ENCODE measurements at places on chromosomes 12 and 14.
A peak's percentile ranks its signal among the peaks of the same experiment; 100 is the strongest.

DNA sequence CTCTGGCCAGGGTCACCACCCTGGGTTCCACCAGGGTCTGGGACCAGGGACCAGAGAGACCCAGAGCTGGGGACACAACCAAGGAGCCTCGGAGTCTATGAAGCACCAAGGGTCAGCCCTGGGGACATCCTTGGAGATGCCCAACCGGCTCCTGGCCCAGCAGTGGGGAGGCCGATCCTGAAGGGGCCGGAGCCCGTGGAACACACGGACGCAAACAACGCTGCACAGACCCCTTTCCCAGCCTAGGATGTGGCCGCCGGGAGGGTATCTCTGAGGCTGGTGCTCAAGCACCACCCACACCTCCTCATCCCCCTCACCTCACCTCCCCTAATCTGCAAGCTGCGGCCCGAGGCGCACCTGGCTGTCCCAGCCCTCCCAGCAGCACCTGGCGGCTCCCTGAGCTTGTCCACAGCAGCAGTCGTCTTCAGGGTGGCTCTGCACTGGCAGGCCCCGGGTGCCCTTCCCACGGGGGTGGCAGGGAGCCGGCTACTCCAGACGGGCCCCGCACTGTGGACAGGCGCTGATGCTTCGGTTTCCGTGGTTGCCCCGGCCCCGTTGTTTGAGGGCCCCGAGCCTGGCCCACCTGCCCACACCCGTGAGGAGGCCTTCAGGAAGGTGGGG is 146.8 kb upstream of the C14orf180 start:
- no peak for DNase-seq

- DNase-seq = no peak
Observed at GRCh38 chr12:63816031-63816430, 28.5 kb upstream of the SRGAP1 start.

DNA sequence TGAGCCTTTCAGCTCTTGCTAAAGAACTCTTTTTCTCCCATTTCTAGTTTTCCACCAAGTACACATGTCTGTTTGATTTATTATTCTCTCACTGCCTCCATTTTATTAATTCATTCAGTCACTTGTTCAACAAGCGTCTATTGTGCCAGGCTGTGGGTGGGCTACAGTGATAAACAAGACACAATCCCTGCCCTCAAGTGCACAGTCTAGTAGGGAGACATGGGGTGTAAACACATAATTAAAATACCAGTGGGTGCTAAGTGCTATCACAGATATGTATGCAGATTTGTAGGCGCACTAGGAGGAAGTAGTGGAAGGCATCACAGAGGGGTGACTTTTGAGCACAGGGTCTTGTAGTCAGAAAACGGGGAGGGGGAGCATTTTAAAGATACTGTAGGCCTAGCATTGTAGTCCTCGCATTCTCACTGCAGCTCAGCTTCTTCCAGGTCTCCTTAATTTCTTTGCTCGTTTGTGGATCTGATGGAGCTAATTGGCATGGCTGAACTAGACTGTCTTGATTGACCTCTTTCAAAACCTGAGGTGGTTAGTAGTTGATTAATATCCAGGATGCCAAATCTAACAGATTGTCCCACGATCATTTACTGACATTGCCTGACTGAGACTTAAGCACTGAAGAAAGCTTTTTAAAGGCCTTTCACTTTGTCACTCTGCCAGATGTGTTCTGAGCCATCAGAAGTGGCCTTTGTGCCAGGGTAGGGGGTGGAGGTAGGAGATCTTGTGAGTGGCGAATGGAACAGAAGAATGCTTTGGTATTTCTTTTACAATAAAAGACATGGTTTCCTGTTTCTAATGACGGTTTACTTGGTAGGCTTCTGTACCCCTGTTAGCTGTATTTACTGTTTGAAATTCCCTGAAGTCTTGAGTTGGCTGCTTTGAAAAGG is 116.9 kb downstream of the DIP2B start:
- DNase-seq = no peak

DNA sequence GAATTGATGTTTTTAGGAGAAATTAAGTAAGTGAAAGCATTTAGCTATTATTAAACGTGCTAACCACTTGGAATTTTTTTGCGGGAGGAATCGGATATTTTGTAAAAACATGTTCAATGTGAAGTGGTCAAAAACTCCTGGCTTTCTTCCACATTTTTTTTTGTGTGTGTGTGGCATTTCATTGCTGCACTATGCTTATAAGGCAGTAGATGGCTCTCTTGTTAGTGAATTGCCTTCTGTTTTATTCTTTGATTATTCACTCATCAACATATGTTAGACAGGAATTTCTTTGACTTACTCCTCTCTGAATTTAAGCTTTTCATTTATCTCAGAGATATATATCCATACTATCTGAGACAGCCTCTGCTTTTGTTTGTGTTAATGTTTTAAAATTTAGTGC is 71.3 kb downstream of the DERA start:
- DNase-seq = peak; percentile 78

- peak; percentile 72 for DNase-seq
Observed at GRCh38 chr12:69024413-69024812, 91.4 kb upstream of the CPM start.

DNA sequence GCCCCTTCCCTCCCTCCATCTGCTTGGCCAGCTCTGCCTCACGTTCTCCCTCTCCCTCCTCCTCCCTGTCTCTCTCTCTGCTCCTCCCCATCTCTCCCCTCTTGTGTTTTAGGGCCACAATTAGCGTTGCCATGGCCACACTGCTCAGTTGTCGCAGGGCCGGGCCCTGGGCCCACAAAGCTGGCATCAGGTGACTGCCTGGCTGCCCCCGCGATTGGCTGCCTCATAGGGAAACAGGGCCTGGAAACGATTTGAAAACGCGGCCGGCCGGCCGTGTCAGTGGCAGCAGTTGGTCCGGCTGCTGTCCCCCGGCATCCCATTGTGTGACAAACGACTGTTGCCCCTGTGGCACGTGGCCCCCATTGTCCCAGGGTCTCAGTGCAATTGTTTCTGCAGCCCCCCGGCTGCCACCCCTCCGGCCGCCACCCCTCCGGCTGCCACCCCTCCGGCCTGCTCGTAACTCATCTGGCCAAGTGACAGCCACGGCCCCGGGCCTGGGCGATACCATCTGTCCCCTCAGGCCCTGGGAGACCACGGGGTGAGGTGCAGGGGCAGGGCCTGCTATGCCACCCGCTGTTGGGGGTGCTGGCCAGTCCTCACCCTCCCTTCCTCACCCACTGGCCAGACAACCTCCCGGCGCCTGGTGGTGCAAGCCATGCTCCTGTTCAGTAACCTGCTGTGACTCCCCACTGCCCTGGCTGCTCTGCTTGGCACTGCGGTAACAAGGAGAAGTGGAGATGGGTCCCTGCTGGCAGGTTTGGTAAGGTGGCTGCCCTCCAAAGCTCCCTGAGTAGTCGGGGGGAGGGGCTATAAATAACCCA is 17.4 kb downstream of the FOXN4 start:
- DNase-seq = peak; percentile 35

- no peak for DNase-seq
Observed at GRCh38 chr14:97179573-97179972, 382.4 kb downstream of the VRK1 start.

DNA sequence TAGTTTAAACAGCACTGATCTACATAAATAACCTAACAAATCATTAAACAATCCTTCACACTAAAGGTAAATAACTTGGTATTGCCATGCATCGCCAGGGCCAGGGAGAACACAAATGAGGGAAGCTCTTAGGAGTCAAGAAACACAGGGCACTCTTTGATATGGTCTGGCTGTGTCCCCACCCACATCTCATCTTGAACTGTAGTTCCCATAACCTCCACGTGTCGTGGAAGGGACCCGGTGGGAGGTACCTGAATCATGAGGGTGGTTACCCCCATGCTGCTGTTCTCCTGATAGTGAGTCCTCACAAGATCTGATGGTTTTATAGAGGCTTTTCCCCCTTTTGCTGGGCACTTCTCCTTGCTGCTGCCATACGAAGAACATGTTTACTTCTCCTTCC is 17.3 kb downstream of the TMEM132D start:
- DNase-seq = no peak

DNA sequence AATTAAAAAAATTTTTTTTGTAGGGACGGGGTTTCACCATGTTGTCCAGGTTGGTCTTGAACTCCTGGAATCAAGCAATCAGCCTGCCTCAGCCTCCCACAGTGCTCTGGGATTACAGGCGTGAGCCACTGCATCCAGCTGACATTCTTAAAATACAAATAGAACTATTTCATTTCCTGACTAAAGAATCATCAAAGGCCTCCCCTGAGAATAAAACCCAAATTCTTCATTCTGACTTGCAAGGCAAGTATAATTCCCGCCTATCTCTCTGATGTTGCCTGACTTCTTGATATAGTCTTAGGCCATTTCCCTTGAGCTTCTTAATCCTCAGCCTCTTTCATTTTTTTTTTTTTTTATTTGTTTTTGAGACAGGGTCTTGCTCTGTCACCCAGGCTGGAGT is 4.4 kb upstream of the BICD1 start:
- peak; percentile 54 for DNase-seq

DNA sequence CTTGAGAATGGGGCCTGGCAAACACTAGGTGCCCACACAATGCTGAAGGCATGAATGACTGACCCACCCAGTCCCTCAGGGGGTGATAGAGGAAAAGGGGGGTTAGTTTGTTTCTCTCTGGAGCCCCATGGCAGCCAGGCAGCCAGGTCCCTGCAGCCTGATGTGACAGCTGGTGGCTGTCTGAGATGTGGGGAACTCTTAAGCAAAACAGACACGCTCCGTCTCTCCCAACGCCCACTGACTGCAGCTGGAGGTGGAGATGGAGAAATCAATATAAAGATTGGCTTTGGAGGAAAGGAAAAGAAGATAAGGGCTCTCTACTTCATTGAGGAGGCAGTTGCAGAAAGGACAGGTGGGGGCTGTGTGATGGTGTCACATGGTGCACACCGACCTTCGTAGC is 240.8 kb upstream of the LHX5 start:
- no peak for DNase-seq

DNA sequence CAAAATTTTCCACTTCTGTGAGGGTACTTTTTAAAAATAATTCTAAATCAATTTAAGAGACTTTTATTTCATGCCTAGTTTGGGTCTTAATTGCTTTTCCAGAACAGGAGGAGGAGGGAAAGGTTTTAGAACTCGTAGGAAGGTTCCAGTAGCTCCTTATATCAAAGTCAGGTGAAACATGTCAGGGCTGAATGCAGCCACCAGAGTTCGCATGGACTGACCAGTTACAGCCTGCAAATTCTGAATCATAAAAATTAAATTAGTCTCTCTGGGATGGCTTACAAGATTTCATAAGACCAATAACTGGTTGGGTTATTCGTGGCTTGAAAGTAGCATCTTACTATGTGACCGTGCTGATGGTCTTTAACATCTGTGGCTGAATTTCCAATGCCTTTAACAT is 397 bp downstream of the BDKRB1 start:
- no peak for DNase-seq

DNA sequence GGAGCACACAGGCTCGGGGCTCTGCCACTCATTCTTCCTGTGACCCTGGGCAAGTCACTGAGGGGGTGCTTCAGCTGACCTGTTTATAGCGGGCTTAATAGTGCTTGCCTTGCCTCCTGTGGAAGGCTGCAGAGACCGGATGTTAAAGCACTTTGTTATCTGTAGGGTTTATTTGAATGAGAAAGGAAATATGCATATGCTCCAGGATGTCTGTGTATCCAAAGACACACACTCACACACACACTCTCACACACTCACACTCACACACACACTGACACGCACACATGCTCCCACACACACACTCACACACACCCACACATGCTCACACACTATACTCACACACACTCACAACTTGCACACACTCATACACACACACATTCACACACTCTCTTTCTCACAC is 56.1 kb upstream of the DDX11 start:
- no peak for DNase-seq

DNA sequence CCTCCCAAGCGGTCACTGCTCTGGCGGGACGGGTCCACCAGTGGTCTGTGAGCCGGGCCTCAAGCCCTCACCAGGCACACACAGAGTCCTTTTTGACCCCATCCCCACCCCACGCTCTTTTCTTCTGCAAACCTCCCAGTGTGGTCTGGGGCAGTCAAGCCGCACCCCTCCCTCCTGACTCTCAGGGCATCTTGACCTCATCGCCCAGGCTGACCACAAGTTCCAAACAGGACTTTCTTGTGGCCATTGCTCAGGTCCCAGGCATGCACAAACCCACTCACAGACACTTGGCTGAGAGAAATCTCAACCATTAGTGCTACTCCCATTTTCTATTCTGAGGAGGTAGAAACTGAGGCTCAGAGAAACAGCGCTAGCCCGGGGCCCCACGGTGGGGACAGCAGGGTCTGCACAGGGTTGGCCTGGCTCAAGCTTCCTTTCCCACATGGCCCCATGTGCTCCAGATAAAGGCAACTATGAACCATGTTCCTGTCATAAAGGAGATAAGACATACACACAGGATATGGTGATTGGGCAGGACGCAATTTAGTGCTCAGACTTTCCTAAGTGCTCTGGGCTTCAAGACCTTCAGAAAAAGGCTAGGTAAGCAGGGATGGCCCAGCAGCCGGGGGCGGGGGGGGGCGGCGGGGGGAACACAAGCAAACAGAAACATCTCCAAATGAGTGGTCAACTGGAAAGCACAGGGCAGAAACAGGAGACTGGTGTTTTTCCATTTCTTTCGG is 69.6 kb downstream of the ITPK1 start:
- DNase-seq = peak; percentile 56

DNA sequence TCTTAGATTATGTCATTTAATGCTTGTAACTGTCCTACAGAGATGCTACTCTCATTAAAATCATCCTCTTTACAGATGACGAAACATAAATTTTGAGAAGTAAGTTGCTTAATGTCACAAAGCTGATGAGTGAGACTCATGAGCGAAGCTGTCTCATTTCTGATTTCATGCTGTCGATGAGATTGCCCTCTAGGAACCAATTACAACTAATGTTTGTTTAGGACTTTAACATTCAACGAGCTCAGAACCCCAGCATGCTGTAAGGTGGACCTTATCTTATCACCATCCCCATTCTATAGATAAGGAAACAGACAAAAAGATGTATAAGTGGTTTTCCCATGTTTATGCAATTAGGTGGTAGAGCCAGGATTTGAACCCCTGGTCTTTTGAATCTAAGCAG is 23.1 kb downstream of the BHLHE41 start:
- DNase-seq = no peak

DNA sequence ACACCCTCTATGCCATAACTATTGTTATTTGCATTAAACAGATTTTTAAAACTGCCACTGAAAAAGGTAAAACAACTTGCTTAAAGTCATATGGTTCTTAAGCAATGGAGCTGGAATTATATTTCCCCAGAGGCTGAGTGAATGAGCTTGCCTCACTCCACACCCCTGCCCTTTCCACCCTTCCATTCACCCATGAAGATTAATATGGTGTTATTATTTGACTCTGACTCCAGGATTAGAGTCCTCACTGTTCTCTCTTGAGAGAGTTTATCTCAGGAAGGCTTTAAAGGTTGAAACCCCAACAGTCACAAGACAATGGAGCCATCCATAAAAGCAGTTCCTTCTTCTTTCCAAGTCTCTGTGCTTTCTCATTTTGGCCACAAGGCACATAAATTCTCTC is 84.9 kb downstream of the RTN1 start:
- DNase-seq = no peak

- peak; percentile 72 for DNase-seq
Observed at GRCh38 chr12:54420766-54421144, 1.7 kb upstream of the ITGA5 start.

- peak; percentile 29 for DNase-seq
Observed at GRCh38 chr12:112837629-112838197, 46.2 kb downstream of the RPH3A start.

GRCh38 chr12:92395322-92395721 is 249.7 kb upstream of the BTG1 start:
- DNase-seq = no peak

GRCh38 chr12:94725375-94726168 is 75.2 kb upstream of the TMCC3 start:
- DNase-seq = peak; percentile 66

GRCh38 chr12:16261944-16262475 is 15.5 kb downstream of the SLC15A5 start:
- no peak for DNase-seq

GRCh38 chr12:75635606-75636444 is 124.4 kb upstream of the KRR1 start:
- DNase-seq = peak; percentile 93

Data from cardiac fibroblast (primary cell).